ENCODE measurements at places on chromosomes 6 and 20. TPM values are rescaled to one million over a fixed set of nuclear protein-coding genes. Genes with fewer than 3 reads are reported as not detected.

DNA sequence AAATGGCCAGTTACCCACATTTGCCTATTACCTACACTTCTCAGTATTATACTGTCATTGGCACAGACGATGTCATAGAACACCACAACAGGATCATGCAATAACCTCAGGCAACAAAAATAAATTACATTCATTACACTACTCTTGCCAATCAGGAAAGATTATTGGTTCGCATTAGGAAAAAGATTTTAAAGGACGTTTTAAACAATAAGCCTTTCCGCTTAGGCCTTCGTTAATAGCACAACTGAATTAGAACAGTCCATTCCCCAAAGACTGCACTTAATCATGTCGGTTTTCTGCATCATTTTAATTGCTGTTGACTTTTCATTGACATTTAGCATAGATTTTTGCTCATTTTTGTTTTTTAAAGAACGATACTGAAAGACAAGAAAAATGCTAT lies 912 bp upstream of the SENP6 start:
- no peak for ATAC-seq

DNA sequence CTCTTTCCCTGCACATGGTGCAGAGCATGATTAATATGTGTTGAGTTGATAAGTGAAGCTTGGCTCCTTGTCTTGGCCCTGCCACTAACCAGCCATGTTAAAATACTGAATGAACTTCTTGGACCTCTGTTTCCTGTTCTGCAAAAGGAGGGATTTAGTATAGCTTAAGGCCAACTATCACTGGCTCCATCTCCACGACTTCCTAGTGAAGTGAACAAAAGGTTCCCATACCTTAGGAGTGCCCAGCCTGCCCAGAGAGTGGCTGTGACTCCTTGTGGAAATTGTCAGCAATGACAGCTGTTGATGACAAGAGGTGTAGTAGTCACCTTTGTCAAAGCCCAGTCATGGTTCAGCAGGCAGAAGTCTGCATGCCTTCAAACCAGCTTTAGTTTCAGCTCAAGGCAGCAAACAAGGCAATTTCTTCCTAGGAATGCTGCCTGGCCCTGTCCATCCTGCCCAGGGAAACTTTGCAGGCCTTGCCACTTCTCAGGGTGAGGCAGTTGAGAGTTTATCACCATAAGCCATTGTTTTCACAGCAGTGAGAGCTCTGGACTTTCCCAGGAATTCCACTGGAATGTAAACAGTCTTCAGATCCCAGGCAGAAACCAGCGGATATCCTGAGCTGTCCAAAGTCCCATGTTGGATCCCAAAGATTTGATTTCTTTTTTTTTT lies 169.7 kb upstream of the TNFAIP3 start:
- ATAC-seq, result peak; percentile 92

- ATAC-seq, result no peak
Observed at GRCh38 chr20:60209048-60209447, 250.8 kb downstream of the CDH26 start.

- ATAC-seq, result no peak
Observed at GRCh38 chr6:77883851-77884250, 231.0 kb downstream of the MEI4 start.

DNA sequence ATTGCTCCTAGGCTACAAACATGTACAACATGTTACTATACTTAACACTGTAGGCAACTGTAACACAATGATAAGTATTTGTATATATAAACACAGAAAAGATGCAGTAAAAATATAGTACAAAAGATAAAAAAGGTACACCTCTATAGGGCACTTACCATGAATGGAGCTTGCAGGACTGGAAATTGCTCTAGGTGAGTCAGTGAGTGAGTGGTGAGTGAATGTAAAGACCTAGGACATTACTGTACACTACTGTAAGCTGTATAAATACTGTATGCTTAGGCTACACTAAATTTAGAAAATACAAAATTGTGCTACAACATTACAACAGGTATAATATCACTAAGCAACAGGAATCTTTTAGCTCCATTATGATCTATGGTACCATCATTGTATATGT lies 312.0 kb upstream of the PREP start:
- ATAC-seq, result no peak

GRCh38 chr20:19996917-19997316 lies 20.2 kb upstream of the NAA20 start:
- ATAC-seq, result no peak

DNA sequence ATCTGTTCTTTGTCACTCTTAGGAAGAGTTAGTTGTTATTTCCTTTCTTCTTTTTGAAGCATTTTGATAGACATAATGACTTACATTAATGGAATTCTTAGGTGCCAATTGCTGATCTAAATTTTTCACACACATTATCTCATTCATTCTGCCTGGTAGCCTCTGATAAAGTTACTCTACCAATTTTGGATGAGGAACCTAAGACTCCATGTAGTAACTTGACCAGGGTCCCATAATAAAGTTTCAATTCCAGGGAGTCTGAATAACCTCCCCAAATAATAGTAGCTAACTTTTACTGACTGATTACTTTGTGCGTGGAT lies 73.2 kb upstream of the CITED2 start:
- ATAC-seq, result no peak

- no peak for ATAC-seq
Observed at GRCh38 chr6:168333039-168333438, 13.5 kb upstream of the DACT2 start.

- no peak for ATAC-seq
Observed at GRCh38 chr6:155250701-155251381, 13.0 kb upstream of the CLDN20 start.

DNA sequence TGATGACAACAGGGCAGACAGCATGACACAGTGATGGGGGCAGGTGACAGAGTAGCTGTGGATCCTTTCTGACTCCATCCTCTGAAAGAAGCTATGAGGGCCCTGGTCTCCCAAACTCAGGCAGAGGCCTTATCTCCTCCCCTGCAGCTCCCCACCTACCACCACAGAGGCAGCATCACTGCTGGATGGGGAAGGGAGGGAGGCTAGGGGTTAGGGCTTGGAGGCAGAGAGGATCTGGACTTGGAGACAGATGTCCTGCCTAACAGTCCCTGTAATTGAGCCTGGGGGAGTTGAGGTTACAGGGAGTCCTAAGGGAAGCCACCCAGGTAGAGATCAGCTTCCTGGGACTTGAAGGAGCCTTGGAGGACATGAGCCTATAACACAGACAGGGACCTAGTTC lies 37.9 kb downstream of the FAM110A start:
- ATAC-seq, result no peak

DNA sequence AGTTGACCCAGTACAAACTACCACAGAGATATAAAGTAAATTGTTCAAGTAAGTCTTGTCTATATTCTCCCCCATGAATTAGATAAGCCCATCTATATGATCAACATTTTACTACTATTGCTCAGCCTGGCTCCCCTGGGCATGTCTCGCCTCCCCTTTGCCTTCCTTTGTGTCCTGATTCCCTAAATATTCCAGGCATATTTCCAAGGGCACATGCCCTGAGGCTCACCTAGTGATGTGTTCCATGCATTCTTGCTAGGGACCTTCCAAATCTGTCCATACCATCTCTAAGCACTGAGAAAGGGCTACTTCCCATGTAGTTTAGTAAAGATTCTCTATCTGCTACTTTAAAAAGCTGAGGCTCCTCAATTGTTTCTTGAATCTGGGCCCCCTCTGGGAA lies 309.5 kb upstream of the PRND start:
- ATAC-seq, result no peak

TREML1 gene
- total RNA-seq, result 0.16 TPM

PHACTR1 gene
- 1.6 TPM for total RNA-seq

ZSWIM3 gene
- total RNA-seq, result 1.4 TPM

ARMC2 gene
- total RNA-seq, result 2.0 TPM

FAM184A gene
- total RNA-seq, result 0.76 TPM

LY6G6C gene
- 10.8 TPM for total RNA-seq
